Activated T-cell treated with anti-CD3 and anti-CD28 coated beads, Interleukin-2, amount 50 U/mL, for 72 hours (primary cell): ENCODE measurements at places on chromosomes 12 and 14. TPM values are rescaled to one million over a fixed set of nuclear protein-coding genes. Genes with fewer than 3 reads are reported as not detected.

DNA sequence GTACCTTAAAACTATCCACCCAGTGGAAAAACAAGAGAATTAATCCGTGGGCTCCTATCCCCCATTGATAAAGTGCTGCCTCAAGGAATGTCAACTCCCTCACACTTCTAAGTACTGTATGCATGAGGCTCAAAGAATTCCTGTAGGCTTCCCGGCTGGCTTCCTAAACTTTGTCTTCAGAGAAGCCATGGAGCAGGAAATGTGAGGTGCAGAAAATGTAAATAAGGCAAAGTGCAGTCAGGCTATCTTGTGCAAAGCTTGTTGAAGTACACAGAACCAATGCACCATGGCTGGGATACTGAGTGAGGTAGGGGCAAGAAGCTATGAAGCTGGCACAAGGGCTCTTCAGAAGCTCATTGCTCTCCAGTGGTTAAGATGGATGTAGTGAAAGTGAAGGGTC lies 611.0 kb downstream of the FSCB start:
- H3K4me3 ChIP-seq: no peak overlapping the region

DEGS2 gene
- total RNA-seq: 4.2 TPM

GRCh38 chr14:105196265-105196960 lies 15.3 kb upstream of the NUDT14 start:
- H3K4me1 ChIP-seq: peaks cover 20% of the 10 kb centered on the region
- H3K36me3 ChIP-seq: no peaks in the 10 kb centered on the region
- H3K27ac ChIP-seq: no peak overlapping the region
- H3K4me3 ChIP-seq: no peak overlapping the region
- DNase-seq: no peak

DNA sequence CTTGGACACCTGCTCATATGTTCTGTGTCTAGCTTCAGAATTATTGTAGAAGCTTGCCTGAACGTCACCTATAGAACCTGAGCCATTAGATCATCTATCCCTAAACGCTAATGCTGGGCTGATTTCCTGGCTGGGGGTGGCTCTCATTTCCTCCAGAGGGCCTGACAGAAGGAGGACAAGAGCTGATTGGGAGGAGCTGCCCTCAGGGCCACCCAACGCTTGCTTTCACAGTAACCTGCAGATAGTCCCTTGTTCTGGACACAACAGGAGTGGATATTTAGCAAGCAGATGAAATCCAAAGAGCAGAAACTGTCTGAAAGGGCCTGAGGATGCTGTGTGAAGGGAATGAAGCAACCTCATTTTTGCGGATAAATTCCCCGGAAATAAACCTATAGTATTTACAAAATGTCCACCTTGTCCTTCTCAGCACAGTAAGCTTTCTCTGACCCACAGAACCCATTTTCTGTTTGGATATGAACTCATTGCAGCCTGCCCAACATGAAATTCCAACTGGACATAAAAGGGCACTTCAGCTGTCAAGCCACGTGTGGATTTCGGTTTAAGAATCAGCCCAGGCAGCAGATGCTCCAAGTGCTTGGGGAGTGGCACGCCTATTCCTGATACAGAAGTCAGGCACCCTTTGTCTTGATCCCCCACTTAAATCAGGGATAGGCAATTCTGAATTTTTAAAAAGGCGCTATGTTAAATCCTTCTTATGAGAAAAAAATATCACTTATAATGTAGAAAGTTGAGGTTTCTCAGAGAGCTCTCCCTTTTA lies 32.8 kb upstream of the TUBA1C start:
- H3K36me3 ChIP-seq: no peaks in the 10 kb centered on the region
- peaks cover 20% of the 10 kb centered on the region for H3K4me1 ChIP-seq
- H3K27me3 ChIP-seq: no peaks in the 10 kb centered on the region
- no peak overlapping the region for H3K4me3 ChIP-seq
- H3K27ac ChIP-seq: no peak overlapping the region
- DNase-seq: no peak

DNA sequence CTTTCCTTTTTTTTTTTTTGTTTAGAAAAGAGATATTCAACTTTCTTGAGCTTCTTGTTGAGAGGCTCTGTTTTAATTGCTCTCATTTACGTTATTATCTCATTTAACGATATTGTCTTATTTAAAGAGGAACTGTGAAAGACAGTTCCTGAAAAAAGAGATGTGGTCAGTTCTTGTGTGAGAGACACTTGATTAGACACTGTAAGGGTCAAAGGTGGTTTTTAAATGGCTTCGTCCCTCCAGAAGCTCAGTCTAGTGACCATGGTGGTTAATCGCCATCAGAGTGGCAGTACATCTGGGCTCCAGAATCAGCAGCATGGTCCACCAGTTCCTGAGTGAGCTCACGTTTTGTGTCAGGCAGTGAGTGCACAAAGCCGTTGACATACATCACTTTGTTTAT lies 57.9 kb upstream of the KCNA5 start:
- H3K36me3 ChIP-seq: no peaks in the 10 kb centered on the region
- no peak overlapping the region for H3K4me3 ChIP-seq
- H3K4me1 ChIP-seq: no peaks in the 10 kb centered on the region
- no peak overlapping the region for H3K27ac ChIP-seq

DNA sequence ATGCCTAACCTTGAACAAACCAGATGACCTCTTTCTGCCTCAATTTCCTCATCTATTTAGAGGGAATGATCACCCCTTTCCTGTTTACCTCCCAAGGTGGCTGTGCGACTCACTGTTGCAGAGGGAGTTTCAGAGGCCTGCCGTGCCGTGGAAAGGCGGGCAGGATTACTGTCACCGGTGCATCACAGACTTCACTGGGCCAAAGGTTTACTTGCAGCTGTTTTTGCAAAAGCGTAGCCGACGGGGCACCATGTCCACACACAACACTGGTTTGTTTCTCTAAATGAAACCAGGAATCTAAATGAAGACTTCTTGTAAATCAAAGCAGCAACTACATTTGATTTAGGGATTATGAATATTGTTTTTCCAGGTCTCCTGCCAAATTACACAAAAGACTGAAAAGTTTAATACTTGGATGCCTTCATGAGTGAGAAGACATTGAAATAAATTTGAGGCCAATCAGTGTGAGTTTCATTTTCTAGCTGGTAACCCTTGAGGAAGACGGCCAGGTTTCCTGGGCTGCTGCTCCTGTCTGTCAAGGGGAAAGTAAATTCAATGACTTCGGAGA lies 696.1 kb upstream of the TMEM132C start:
- DNase-seq: no peak
- H3K27me3 ChIP-seq: no peaks in the 10 kb centered on the region
- no peak overlapping the region for H3K27ac ChIP-seq
- H3K4me3 ChIP-seq: no peak overlapping the region
- no peaks in the 10 kb centered on the region for H3K4me1 ChIP-seq

CDKN3 gene
- total RNA-seq: 121 TPM

DNA sequence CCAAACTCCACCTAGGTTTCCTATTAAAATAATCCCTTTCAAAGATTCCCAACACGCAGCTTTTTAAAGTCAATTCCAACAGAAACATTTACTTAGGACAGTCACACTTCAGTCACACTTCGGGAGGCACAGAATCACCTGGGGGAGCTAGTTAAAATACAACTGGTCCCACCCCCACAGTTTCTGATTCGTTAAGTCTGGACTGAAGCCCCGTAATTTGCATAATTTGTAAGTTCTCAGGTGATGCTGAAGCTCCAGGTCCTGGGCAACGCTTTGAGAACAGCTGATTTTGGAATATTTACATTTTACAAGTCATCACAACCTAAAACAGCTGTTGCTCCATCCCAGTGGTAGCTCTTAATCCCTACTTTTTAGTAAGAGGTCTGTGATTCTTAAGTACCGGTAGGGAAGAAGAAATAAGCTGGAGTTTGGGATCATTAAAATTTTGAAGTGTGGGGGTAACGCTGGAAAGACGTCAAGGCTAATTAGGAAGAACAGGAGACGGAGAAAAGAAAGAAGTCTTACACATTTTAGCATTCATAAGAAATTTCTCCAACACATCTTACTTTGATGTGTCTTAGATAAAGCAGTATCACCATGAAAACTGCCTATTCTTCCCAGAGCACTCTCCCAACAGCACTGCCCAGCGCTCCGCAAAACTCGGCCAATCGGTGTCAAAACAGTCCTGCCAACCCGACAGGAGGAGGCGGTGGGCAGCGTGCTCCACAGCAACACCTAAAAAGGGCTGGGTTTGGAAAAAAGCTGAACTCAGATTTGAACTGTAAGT lies 1.1 kb downstream of the IPO8 start:
- H3K4me1 ChIP-seq: peaks cover 42% of the 10 kb centered on the region
- peak; percentile 12 for DNase-seq
- peaks cover 2% of the 10 kb centered on the region for H3K36me3 ChIP-seq
- peak overlapping the region; percentile 91 for H3K27ac ChIP-seq
- peak overlapping the region; percentile 93 for H3K4me3 ChIP-seq

- H3K27ac ChIP-seq: no peak overlapping the region
- H3K27me3 ChIP-seq: no peaks in the 10 kb centered on the region
- no peak overlapping the region for H3K4me3 ChIP-seq
- H3K36me3 ChIP-seq: no peaks in the 10 kb centered on the region
Measured at GRCh38 chr12:131369094-131369845, 341.6 kb upstream of the SFSWAP start.

GLI1 gene
- 0.21 TPM for total RNA-seq

TMEM253 gene
- total RNA-seq: not detected

GON7 gene
- 27.8 TPM for total RNA-seq

- H3K4me3 ChIP-seq: no peak overlapping the region
- no peak for DNase-seq
- no peaks in the 10 kb centered on the region for H3K27me3 ChIP-seq
Measured at GRCh38 chr12:40565029-40565633, 127.1 kb upstream of the CNTN1 start.

DNA sequence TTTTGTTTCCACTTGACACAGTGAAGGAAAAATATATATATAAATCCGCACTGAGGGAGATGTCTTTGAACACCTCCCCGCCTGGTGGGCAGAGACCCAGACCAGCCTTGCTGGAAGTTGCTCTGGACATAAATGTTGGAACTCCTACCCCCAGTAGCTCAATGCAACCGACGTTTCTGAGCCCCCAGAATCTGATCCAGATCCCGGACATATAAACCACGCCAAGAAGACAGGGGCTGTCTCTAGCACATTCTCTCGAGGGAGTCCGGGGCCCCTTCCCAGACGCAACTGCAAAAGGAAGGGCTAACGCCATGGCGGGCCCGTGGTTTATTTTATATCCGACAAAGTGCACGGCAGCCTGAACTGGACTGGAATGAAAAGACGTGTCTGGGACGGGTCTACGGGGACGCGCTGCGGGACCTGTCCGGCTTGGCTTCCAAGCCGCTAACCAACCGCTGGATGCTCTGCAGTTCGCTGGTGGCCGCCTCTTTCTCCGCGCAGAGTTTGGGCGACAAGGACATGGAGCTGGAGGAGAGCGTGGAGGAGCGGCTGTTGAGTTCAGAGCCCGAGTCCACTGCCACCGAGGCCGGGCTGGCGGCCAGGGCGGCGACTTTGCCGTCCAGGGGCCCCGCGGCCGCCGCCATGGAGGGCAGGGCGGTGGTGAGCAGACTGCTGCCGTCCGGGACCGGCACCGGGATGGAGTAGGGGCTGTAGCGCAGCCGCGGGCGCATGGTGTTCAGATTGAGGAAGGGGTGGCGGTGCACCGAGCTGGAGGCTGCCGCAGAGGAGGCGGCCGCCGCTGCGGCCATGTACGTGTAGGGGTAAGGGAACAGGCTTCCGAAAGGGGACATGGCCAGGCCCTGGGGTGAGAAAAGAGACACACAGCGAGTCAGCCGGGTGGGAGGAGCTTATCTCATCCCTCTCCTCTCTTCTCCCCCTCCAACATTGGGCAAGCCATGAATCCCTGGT lies 12.2 kb downstream of the TBX3 start:
- H3K4me3 ChIP-seq: no peak overlapping the region
- no peak overlapping the region for H3K27ac ChIP-seq
- peaks cover 14% of the 10 kb centered on the region for H3K4me1 ChIP-seq
- peaks cover 10% of the 10 kb centered on the region for H3K36me3 ChIP-seq
- H3K27me3 ChIP-seq: peaks cover 73% of the 10 kb centered on the region
- no peak for DNase-seq

DNA sequence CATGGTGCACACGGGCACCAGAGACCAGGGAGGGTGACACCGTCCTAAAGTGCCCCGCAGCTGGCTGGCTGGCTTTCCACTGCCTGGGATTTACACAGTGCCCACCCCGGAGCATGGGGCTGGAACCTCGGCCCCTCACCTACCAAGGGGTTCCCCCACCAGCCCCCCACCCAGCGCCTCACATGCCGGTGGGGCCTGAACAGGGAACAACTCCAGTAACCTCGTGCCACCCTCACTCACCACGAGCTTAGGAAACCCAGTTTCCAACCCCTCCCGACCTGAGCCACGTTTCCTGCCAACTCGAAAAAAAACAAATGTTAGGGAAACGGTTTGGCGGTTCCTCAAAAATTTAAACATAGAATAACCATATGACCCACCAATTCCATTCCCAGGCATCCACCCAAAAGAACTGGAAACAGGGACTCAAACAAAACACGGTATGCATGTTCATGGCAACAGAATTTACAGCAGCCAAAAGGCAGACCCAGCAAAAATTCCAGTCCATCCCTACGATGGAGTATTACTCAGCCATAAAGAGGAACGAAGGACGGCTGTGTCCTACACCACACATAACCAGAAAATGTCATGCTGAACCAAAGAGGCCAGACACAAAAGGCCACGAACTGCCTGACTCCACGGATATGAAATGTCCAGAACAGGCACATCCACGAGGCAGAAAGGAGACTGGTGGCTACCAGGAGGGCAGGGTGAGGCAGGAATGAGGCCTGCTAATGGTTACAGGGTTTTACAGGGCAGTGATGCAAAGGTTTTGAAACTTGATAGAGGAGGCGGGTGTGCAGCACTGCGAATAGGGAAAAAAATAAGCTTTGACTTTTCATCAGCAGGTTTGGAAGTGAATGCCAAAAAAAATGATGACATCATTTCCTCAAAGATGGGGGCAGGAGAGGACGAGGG lies 68.9 kb downstream of the NCOR2 start:
- H3K27me3 ChIP-seq: no peaks in the 10 kb centered on the region
- no peak for DNase-seq
- no peaks in the 10 kb centered on the region for H3K36me3 ChIP-seq
- peaks cover 42% of the 10 kb centered on the region for H3K4me1 ChIP-seq

DNA sequence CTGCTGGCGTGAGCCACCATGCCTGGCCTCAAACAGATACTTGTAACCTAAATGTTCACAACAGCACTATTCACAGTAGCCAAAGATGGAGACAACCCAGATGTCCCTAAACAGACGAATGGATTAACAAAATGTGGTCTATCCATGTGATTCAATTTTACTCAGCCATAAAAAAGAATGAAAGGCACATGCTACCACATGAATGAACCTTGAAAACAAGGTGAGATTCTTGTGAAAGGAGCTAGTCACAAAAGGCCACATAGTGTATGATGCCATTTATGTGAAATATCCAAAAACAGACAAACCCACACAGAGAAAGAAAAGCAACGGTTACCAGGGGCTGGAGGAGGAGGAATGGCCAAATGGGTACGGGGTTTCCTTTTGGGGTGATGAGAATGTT lies 19.6 kb upstream of the P2RX7 start:
- no peaks in the 10 kb centered on the region for H3K36me3 ChIP-seq
- H3K27me3 ChIP-seq: no peaks in the 10 kb centered on the region
- H3K27ac ChIP-seq: no peak overlapping the region

ST8SIA1 gene
- total RNA-seq: 8.7 TPM

- H3K4me1 ChIP-seq: no peaks in the 10 kb centered on the region
- H3K4me3 ChIP-seq: no peak overlapping the region
- peaks cover 10% of the 10 kb centered on the region for H3K36me3 ChIP-seq
- DNase-seq: no peak
Measured at GRCh38 chr12:57724003-57724935, 14.3 kb downstream of the AGAP2 start.

- H3K36me3 ChIP-seq: no peaks in the 10 kb centered on the region
- no peak for DNase-seq
- no peaks in the 10 kb centered on the region for H3K4me1 ChIP-seq
Measured at GRCh38 chr14:85873006-85873405, 343.1 kb downstream of the FLRT2 start.
